AG09319 (cell line): ENCODE measurements at places on chromosomes 1 and 21.
A peak's percentile ranks its signal among the peaks of the same experiment; 100 is the strongest.

DNA sequence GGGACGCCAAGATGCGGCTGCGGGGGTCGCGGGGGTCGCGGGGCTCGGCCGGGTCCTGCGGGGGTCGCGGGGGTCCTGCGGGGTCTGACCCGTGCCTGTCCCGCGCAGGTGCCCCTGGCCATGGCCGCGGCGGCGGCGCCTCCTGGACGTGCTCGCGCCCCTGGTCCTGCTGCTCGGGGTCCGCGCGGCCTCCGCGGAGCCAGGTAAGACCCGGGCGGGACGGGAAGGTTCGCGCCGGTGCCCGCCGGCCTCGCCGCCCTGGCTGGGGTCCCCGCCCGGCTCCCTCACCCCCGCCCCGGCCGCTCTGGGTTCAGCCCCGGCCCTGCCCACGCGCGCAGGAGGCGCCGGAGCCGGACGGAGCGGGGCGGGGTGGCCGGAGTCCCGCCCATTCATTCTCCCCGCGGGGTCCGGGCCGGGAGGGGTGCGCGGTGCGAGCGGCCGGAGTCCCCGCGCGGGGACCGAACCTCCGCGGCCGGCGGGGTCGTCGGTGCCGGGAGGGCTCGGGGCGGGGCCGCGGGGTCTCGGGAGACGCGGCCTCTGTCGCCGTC, 380 bp downstream of the COL18A1 start:
- DNase-seq, result no peak

GRCh38 chr1:1914101-1914970, 724 bp upstream of the CALML6 start:
- DNase-seq, result no peak

DNA sequence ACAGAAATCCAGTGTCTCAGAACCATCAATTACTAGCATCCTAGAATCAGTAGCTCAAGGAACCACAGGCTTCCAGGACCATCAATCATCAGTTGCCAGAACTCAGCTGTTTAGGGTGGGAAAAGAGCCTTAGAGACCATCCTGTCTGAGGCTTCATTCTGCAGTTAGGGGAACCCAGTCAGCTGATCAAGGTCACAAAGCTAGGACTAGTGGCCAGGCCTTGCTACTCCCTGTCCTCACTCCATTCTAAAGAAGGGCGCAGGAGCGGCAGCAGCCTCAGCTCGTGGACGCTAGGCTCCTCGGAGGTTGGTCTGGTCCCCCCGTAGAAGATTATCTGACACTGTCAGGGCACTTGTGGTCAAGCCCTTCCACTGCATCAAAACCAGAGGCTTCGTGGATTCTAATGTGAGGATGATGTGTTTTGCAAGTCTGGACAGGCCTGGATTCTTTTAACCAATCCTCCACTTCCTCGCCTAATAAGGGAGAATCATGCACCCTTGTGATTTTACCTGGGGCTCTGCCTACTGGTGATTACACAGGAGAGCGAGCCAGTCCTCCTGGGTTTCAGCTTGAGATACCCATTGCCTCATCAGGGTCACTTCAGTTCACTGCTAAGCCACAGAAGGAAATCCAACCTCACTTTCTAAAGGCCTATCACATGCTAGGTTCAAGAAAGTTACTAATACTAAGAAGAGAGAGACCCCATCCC, 41.7 kb upstream of the IFFO2 start:
- no peak for DNase-seq

- no peak for DNase-seq
Measured at GRCh38 chr1:111192658-111193519, 7.6 kb downstream of the DENND2D start.

DNA sequence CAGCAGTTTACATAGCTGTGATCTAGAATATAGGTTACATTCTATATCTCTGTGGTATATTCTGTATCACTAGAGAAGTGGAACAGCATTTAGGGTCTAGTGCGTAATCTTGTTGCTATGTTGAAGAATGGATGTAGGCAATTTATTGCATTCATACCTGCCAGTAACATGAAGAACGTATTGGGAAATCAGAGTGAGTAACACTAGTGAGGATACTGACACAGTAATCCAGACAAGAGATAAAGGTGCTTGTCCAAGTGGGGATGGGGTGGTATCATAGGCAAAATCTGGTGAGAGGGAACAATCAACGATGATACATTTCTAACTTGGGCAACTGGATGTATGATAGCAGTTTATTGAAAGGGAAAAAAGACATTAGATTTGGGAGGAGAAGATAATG, 9.8 kb downstream of the PPP2R5A start:
- DNase-seq, result no peak

DNA sequence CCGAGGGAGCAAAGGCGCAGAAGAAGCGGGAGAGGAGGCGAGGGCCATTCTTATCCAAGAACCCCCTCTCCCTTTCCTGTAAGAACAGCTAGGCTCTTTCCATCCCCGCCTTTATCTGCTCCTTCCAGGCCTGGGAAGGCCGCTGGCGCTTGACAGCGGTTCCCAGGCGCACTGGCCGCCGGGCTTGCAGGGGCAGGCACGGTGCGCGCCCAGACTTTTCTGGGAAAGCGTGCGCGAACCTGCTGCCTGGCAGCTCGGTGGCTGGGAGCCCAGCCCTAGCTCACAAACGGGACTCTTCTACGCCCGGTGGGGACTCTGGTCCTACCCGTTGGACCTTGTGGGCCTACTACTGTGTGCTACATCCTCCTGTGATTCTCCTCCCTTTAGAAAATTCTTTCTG, 8.8 kb upstream of the IFNLR1 start:
- DNase-seq, result no peak

DNA sequence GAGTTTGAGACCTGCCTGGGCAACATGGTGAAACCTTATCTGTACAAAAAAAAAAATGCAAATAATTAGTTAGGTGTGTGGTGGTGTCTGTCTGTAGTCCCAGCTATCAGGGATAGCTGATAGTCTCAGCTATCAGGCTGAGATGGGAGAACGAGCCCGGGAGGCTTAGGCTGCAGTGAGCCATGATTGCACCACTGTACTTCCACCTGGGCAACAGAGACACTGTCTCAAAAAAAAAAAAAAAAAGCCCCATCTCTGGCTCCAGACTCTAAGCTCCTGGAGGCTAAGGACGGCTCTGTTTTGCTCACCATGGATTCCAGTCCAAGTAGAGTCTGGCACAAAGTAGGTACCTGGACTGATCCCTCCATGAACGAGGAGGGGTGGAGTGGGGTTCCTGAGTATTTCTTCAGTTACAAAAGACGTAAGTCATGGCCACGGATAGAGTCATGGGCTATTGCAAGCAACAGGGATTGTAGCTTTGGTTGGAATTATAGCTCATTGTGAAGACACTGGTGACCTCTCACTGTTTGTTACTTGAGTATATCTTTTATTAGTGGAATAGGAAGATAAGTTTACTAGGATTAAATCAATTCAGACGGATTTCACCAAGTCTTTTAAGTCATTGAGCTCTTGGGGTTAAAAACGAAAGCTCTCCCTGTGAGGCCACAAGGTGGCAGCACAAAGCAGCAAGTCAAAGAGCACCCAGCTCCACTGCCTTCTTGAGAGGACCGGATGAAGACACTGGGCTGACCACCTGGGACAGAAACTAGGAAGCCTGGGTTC, 35.6 kb upstream of the TMEM61 start:
- DNase-seq, result peak; percentile 66

DNA sequence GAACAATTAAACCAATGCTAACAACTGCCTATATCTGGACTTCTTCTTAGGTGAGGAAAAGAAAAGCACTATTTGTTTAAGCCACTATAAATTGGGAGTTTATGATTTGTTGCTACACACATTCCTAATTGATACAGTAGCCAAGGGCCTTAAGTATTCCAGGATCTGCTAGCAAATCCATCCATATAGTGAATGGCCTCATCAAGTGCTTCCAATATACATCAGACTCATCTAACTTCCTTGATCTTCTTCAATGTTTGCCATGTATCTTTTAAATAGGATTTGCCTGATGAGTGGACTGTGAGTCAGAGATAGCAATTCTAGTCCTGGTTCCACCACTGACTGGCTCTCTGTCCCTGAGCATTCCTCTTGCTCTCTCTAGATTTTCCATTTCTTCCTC, 430.2 kb downstream of the OMA1 start:
- DNase-seq, result no peak

- DNase-seq, result no peak
Measured at GRCh38 chr1:225846331-225847310, 35.6 kb downstream of the TMEM63A start.

GRCh38 chr21:34822942-34823341, 154.1 kb downstream of the CLIC6 start:
- no peak for DNase-seq

- no peak for DNase-seq
Measured at GRCh38 chr1:83571536-83571935, 427.4 kb downstream of the TTLL7 start.

DNA sequence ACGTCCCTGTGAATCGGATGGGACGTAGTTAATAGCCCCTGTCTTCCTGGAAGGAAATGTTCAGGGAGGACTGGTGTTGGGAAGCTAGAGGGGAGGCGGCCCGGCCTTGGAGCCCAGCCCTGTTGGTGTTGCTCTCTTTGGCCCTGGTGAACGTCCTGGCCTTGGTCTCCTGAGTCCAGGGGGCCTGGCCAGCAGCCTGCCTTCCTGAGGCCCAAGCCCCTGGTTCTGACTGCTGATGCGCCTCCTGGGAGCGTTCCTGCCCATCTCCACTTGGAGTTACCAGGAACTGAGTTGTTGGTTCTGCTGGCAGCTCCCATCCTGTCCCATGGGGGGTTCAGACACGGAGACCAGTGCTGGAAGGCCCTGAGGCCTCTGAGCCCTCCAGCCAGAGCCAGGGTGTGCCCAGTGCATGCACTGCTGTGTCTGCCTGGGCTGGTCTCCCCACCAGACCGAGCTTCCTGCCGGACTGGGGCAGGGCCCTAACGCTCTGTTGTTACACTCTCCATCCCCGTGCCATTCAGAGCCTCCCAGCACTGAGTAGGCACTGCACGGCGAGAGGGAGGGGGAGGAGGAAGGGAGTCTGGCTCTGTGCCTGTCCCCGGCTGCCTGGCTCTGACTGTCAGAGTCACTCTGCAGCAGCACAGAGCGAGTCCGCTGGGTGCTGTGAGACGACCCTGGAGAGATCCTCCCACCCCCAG, 382.5 kb upstream of the VAMP3 start:
- no peak for DNase-seq

GRCh38 chr1:118900643-118901440, 87.3 kb downstream of the TBX15 start:
- DNase-seq, result no peak

DNA sequence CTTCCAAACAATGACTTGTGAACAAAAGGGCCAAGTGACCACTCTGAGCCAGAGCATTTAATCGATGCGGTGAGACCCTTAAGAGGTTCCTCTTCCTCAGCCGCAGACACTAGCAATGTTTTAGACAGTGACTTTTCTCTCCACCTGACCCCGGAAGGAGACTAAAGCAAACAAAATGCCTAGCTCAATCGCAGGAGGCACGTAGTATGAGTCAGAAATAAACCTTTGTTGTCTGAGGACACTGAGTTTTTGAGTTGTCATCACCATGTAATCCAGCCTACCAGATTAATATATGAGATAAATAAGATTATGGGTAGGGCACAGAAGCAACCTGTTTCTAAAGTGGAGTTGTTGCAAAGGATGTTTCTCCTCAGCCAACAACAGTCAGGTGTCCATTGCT, 326.2 kb upstream of the DUSP10 start:
- DNase-seq, result no peak

DNA sequence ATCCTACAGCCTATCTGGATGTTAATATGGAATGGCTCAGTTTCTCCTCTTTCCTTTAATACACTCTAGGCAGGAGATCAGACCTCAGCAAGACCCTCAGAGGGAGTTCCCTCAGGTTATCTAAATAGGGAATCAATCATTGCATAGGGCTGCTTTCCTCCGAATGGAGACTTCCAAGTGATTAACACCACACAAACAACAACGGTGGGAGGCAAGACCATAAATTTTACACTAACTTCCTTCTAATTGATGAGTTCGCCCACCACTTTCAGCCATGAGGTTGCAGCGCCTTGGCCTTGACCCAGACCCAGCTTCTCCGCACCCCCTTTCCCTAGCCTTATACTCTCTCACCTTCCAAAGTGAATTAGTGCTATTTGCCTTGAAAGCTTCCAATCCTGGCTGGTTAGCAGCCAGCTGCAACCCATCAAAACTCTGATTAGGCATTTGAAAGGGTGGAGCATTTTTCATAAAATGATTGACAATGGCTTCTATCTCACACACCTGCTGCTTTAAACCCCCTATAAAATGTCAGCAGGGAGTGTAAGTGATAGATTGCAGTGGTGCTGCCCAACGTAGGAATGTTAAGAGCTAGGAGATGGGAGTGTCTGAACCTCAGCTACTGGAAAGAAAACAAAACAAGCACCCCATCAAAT, 534.9 kb upstream of the USP24 start:
- no peak for DNase-seq
